Brain microvascular endothelial cell (primary cell): ENCODE measurements at places on chromosomes 5 and 9.
A peak's percentile ranks its signal among the peaks of the same experiment; 100 is the strongest.

GRCh38 chr9:96071815-96072124, 196.3 kb downstream of the ERCC6L2 start:
- no peak for DNase-seq

GRCh38 chr5:162529209-162529608, 461.6 kb downstream of the GABRG2 start:
- DNase-seq = no peak

- peak; percentile 68 for DNase-seq
Observed at GRCh38 chr5:10441083-10441991, at the start of gene ROPN1L. TSS of gene ROPN1L (plus strand) at chr5:10441879. CDS start at chr5:10442168, 289 bp downstream.

DNA sequence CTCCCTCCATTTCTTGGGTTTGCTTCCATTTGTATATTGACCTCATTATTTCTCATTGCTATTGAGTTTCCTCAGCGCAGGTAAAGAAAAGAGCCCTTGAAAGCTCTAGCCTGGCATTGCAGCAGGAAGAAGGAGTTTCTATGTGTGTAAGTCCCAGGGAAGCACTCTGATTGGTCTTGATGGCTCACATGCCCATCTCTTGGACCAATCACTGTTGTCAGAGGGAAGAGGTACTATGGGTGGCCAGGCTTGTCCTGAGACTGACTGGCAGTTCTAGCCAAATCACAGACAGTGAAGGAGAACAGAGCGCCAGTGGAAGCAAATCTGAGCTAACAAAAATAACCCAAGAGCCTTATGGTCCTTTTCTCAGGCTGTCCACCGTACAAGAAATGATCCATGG, 219.0 kb downstream of the PAX5 start:
- DNase-seq = no peak

- DNase-seq = no peak
Observed at GRCh38 chr5:4661836-4662235, 478.3 kb upstream of the ADAMTS16 start.

GRCh38 chr9:130770679-130771442, 64.2 kb upstream of the ABL1 start:
- DNase-seq = peak; percentile 68

DNA sequence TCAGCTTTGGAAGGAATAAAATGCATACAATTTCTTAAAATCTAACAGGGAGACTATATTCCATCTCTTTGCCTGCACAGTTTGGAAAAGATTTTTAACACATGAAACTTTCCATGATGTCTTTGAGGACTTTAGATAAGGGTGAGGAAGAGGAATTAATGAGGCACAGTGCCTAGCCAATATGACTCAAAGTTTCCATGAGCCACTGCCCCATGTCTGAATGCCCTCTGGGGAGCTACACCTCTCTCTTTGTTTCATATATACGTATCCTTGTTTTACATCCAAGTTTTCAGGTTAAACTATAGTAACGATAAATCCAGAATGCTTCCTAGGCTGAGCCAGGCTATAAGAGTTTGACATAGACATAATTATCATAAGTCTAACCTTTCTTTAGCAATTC, 349.3 kb upstream of the TLE4 start:
- DNase-seq = no peak

GRCh38 chr5:180618829-180619562, 27.7 kb upstream of the SCGB3A1 start:
- peak; percentile 39 for DNase-seq

DNA sequence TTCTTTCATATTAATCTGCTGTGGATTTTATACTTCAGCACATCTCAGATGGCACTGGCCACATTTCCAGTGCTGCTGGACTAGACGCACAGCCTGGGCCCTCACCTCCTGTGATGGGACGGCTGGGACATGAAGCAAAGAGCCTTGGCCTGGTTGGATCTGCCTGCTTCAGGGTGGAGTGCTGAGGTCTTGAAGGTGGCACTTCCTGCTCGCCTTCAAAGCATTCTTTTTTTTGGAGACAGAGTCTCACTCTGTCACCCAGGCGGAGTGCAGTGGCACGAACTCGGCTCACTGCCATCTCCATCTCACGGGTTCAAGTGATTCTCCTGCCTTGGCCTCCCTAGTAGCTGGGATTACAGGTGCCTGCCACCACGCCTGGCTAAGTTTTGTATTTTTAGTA, 73.1 kb downstream of the RAPGEF1 start:
- DNase-seq = no peak

- DNase-seq = no peak
Observed at GRCh38 chr5:34735491-34736426, 79.6 kb downstream of the RAI14 start.

DNA sequence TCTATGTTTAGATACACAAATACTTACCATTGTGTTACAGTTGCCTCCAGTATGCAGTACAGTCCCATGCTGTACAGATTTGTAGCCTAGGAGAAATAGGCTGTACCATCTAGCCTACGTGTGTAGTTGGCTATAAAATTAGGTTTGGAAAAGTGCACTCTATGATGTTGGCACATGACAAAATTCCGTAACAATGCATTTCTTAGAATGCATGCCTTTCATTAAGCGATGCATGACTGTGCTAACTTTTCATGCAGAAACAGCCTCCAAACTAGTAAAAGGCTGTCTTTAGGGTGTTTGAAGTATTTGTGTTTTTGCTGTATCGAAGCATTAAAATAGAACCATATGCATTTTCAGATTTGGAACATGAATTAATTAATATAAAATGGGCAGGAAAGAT, 157.9 kb downstream of the RMI1 start:
- DNase-seq = no peak

DNA sequence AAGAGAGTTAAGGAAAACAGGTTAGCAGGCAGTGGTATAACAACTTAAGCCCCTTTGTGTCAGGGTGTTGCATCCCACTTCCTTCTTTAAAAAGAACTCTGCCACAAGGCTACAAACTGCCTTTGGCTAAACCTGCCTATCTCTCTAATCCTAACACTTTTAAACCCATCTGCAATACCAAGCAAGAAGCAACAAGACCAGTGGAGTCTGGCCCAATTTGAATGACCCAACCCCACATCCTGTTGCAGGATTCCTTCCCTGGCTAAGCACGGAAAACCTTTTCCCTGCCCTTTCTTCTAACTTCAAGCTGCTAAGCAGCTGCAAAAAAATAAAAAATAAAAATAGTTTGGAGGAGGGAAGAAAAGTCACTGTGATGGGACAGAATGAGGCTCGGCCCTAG, 27.1 kb downstream of the ABCA1 start:
- no peak for DNase-seq

GRCh38 chr5:93598091-93599000, 15.3 kb downstream of the NR2F1 start:
- DNase-seq = no peak

DNA sequence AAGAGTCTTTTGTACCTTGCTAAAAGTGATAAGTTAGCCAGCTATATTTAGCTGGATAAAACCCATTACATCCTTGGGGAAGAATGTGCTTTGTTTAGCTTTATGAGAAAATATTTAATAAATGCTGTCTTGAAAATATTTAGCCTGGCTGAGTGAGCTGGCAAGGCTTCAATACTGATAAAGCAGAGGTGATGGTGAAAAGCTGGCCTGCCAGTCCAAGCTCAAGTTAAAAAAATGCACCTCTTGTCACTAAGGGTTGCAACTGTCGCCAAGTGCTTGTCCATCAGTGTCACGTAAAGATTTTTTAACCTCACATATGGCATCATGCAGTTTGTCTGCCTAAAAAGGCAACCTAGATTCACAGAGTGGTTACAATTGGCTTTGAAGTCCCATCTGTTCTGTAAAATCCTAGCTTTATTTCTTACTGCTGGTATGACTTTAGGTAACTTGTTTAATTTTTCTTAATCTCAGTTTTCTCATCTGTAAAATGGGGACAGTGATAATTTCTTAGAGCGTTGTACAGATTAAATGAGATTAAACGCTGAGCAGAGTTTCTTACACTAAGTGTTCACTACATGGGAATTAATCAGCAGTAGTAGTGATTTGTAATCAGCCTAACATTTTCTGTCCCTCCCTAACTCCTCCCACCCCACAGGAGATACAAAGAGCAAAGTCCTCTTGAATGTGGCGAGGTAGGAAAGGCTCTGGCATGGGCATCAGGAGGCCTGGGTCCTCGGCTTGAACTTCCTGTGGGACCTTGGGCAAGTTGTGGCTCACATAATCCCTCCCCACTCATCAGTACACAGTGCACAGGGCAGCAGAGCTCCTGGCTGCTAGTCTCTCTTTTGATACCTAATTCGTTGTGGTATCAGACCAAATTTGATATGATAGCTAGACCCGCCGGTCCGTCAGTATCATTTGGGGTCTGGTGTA, 48.7 kb downstream of the PIK3R1 start:
- DNase-seq = peak; percentile 63

DNA sequence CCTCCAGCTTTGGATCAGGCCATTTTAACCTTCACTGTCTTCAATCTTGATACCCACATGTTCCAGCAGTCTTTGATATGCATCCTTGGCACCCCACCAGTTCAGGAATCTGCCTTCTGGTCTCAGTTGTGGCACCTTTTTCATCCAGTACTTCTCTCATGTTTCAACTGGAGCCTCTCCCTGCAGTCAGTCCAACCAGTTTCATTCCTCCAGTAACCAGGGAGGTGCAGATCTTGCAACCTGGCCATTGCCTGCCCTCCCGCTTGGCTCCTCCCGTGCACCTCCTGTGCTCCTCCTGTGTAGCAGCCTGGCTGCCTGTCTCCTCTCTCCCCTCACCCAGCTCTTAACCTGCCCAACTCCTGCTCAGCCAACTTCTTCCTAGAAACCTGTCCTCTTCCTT, 20.2 kb downstream of the FUBP3 start:
- DNase-seq = no peak

GRCh38 chr9:9791611-9792010, 821.2 kb downstream of the PTPRD start:
- DNase-seq = no peak

DNA sequence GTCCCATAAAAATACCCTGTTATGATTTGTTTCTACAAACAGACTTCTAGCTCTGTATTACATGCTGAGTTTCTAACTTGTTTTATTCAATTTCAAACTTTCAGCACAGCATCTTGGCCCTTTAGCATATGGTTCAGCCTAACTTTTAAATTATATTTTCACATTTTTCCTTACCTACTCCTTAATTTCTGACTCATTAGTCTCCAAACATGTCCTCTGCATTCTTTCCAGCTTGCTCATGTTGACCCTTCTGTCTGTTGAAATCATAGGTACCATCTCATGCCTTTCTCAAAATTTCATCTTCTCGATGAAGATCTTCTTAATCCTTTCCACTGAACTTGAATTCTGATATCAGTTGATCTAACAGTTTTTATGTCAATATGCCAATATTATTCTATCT, 200.9 kb upstream of the RIOK2 start:
- peak; percentile 32 for DNase-seq

DNA sequence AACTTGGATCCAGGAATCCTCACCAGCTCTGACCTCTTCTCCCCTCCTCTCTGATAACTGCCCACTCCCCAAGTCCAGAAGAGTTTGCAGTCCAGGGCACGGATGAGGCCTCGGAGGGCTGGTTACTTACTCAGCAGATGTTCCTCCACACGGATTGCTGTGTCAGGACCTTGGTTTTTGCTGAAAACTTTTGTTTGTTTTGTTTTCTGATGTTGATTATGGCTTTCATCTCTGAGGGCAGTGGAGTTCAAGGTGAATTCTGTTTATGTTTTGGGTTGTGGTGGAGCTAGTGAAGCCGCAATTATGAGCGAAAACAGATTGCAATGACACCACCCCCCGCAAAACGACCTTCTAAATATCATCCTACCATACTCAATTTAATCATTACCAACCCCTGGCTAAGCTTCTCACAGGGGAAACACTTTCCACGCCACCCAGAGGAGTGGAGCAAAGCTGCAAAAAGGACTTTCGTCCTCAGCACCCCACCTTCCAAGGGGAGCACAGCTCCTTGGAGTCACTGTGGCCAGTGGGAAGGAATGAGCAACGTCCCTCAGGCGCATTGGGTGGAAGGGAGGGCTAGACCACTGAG, 92.7 kb upstream of the SAP30L start:
- no peak for DNase-seq

DNA sequence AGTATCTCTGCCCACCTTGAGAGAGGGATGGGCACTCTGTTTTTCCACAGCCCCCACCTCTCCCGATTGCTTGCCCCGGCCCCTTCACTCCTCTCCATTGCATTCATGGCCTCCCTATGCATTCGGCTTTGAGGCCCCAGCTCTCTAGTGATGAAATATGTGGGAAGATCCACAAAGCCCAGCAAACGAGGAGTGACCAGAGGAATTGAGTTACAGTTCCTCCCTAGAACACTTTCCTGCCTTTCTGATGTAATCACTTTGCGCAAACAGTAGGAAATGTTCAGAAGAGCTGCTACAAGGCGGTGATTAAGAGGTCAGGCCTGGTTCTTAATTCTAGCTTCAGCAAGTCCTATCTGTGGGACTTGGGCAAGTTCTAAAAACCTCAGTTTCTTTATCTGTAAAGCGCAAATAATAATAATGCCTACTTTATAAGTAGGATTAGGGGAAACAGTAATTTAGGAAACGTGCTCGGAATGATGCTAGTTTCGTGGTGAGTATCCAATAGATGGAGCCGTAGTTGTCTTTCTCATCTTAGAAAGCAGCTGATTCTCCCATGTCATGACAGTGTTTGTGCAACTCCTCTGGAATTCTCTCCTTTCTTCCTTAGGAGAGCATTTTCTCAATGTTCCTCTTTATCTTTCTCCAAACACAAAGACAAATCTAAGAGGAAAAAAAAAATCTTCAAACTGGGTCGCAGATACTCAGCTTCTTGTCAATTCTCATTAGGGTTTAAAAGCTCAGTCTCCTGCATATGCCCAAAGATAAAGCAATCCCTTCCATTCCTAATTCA, 99.5 kb upstream of the MSX2 start:
- DNase-seq = no peak

GRCh38 chr5:169735913-169736312, 98.8 kb downstream of the DOCK2 start:
- no peak for DNase-seq

DNA sequence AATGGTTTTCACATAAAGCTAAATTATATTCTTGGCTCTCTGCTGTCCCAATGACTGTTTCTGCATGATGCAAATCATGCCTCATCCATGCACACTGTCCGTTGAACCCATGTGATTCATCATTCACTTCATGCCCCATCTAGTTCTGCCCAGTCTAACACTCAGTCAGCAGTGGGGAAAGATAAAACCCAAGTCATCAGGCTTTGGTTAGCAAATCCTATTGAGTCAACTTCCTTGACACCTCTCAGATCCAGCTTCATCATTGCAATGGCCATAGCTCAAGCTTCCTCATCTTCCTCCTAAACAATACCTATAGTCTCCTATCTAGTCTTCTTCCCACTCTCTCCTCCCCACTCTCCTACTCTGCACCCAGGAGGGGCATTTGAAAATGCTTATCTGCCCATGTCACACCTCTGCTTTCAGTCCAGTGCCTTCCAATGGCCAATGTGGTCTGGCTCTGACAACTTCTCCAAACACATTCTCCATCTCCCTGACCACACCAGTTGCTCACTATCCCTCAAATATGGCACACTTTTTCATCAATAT, 266.0 kb upstream of the TRIM32 start:
- no peak for DNase-seq
